NCI-H1048 (cell line): ENCODE measurements at places on chromosomes 5 and 9.

DNA sequence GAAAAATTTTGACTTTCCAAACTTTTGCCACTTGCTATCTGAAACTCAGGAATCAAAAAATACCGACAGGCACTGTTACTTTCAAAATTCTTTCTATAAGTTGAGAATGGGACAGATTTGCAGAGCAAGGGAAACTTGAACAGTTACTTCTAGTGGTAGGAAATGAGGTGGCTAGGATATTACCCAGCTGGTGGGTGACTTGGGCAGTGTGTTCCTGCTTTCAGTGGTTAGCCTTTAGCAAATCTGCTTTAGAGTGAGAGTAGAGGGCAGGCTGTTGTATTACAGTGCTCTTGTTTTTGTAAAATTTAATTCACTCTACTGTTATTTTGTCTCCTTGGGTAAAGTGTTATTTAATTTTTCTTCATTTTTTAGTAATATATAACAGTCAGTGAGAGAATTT lies 40.2 kb upstream of the ROPN1L start:
- DNase-seq: no peak

- no peak for DNase-seq
Measured at GRCh38 chr9:115035841-115036612, 81.9 kb downstream of the TNC start.

GRCh38 chr9:129612815-129613519 lies 7.9 kb downstream of the C9orf50 start:
- DNase-seq: no peak

DNA sequence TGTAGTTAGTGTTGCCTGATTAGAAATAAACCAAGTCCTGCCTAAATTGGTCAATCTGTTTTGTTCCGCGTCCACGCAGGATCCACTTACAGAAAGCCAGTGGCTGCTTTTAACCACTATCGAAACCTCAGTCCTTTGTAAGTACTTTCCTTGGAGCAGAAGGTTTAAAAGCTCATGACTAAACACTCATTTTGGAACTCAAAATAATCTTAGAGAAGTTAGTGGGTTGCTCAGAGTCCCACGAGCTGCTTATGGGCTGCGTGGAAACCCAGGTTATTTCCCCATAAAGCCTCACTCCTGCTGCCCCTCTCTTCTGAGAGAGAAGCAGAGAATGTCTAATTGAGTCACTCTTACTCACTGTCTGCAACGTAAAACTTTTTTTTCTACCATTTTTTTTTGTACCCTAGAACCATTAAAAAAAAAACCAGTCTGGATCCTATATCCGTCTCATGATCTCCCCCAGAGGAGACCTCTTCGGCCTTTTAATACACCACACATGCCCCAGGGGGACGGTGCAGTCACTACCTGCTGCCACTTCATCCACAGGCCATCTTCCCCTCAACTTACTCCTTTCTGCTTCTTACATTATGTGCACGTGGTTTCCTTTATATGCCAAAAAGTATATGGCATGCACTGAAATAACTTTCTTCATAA lies 7.6 kb downstream of the BASP1 start:
- DNase-seq: no peak

DNA sequence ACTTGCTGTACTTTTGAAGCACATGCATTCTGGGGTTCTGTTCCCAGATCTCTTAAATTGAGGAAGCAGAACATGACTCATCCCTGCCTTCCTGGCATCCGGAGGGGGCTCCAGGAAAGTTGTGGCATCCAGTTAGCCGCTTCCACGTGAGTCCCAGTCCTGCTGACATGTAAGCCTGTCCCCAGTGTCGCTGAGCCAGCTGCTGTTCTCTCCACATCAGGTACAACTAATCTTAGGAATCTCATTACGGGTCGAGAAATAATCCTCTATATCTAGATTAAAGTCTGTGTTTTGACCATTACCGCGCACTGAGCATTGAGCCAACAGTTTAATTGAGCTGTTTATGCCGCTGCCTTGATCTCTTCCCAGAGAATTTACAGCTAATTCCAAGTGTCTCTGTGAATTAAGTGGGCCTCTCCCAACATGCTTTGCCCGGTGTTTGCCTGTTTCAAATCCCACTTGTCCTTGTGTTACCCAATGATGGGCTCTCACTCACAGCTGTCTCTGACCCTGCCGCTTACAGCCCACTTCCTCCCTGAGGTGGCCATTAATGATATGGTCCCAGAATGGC lies 10.5 kb upstream of the SHB start:
- no peak for DNase-seq

DNA sequence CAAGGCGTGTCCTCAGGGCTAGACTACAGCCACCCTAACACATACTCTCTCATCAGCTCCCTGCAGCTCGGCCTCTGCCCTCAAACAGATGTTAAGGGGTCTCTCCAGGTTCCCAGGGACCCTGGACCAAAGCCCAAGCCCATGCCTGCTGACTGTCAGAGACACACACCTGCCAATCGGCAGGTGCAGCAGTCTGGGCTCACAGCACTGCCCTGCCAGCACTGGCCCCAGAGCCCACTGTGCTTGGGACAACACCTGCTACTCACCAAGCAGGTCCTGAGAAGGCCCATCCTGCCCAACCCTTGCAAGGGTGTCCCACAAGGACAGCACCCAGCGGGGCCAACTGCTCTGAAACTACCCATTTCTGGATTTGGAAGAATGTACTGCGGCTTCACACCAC lies 20.2 kb upstream of the ZDHHC11 start:
- no peak for DNase-seq

DNA sequence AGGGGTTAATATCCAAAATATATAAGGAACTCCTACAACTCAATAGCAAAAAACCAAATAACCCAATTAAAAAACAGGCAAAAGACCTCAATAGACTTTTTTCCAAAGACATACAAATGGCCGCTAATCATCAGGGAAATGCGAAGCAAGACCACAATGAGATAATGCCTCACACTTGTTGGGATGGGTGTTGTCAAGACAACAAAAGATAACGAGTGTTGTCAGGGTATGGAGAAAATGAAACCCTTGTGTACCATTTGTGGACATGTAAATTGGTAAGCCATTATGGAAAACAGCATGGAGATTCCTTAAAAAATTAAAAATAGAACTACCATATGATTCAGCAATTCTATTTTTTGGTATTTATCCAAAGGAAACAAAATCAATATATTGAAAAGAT lies 620.2 kb downstream of the ACTL7B start:
- no peak for DNase-seq

- DNase-seq: peak; percentile 39
Measured at GRCh38 chr5:38551030-38552017, 5.1 kb downstream of the LIFR start.

- no peak for DNase-seq
Measured at GRCh38 chr5:100539519-100539918, 4.3 kb downstream of the FAM174A start.

- no peak for DNase-seq
Measured at GRCh38 chr9:2362150-2362549, 259.4 kb upstream of the VLDLR start.

GRCh38 chr5:124652514-124652819 lies 94.0 kb downstream of the ZNF608 start:
- no peak for DNase-seq

DNA sequence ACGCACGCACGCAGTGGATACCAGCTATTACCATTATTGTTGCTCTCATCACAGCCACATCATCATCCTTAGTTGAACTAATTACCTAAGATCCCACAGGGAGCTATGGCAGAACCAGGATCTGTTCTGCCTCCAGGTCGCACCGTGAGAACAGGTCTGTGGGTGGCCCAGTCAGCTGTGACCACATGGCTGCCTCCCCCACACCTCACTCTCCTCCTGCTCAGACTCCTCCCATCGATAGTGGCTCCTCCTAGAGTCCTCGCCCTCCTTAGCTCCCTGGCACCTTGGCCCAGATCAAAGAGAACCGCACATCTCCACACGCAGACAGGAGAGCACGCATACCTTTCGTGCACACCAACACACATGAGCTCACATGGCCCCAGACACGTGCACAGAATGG lies 32.4 kb upstream of the RPL26L1 start:
- no peak for DNase-seq

DNA sequence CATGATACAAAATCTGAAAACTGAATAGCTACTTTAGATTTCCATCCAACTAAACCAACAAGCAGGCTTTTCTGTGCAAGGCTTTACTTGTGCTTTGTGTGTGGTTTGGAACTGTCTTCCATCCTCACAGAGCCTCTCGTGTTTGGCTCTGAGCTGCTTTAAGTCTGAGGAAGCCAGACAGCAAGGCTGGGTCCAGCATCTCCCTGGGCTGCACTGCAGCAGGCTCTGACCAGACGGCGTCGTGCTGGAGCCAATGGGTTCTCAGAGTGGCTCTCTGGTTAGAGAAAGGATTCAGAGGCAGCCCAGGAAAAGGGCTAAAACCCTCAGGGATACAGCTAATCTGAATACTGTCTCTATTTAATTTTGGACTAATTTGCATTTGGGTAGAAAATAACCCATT lies 207.9 kb upstream of the EFNA5 start:
- DNase-seq: no peak

DNA sequence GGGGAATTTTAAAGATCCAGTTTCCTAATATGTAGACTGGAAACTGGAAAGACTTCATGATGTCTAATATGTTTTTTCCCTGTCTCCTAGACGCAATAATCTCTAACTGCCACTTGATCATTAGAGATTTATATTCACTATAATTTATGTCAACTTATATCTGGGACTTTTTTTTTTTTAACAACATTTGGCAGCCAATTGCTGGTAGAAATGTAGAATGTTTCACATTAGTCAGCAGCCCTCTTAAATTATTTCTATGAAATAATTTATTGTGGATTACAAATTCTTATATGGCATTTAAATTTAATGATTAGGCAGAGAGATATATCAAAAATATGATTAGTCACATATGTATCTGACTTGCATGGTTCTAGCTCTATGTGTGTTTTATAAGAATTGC lies 48.2 kb downstream of the TMEM174 start:
- no peak for DNase-seq

- no peak for DNase-seq
Measured at GRCh38 chr5:55923177-55923771, 71.5 kb downstream of the IL6ST start.

GRCh38 chr5:172770374-172770674 lies 671 bp downstream of the DUSP1 start:
- no peak for DNase-seq

- DNase-seq: no peak
Measured at GRCh38 chr5:146039420-146039819, 66.0 kb downstream of the PLAC8L1 start.

DNA sequence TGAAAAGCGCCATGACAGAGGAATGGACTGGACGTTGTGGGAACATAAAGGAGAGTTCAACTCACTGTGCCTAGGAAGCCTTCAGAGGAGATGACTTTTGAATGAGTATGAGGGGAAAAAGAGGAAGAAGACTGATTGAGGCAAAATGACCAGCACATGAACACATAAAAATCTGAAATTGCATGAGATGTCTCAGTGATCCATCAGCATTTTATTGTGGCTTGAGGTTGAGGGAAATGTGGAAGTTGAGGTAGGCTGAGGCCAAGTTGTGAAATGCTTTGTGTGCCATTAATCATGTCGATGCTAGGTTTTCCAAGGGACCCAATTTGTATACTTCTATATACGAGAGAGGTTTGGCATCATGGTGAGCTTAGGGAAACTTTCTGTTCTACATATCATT lies 140.9 kb upstream of the TLX3 start:
- DNase-seq: no peak

DNA sequence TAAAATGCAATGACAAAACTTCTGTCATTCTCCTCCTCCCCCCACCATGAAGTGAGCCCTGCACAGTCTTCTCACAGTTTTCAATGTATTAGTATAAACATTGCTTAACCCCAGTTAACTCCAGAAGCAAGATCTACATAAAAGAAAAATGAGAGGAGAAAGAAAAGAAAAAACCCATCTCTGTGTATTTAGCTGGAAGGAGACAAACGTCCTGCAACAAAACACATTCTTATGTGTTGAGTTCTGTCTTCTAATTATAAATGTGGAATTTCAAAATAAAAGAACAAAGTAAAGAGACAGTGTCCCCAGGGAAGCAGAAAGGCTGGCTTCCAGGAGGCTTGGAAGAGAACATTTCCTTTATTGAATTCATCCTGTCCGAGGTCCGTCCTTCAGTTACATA lies 491.9 kb upstream of the TUSC1 start:
- no peak for DNase-seq

DNA sequence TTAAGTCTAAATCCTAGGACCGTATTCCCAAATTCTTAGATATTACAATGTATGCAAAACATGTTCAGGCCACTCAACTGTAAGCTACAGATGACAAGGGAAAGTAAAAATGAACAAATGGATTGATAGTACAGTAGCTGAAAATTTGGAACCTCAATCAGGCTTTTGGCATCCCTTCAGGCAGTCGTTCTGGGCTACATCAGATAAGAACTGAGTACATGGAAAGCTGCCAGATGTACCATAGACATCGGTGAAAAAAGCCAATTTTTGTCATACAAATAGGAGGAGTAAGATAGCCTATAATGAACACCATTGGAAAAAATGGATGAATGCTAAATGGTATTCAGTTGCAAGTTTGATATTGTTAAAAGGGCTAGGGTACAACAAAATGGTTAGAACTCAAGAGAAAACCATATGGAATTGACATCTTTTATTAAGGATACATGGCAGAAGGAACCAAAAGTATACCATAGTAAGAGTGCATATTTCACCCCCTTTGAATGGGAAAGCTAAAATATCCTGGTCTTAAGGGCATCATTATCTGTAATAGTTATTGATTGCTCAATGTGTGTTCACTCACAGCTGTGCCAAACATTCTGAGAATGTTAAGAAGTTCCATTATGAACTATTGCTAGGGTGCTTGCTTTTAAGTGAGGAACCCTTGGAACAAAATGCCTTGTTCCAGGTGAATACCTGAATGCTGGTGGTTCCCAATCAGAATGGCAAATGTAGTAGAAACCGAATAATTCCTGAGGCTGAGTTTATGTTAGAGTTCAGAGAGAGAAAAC lies 86.4 kb downstream of the NR3C1 start:
- no peak for DNase-seq

DNA sequence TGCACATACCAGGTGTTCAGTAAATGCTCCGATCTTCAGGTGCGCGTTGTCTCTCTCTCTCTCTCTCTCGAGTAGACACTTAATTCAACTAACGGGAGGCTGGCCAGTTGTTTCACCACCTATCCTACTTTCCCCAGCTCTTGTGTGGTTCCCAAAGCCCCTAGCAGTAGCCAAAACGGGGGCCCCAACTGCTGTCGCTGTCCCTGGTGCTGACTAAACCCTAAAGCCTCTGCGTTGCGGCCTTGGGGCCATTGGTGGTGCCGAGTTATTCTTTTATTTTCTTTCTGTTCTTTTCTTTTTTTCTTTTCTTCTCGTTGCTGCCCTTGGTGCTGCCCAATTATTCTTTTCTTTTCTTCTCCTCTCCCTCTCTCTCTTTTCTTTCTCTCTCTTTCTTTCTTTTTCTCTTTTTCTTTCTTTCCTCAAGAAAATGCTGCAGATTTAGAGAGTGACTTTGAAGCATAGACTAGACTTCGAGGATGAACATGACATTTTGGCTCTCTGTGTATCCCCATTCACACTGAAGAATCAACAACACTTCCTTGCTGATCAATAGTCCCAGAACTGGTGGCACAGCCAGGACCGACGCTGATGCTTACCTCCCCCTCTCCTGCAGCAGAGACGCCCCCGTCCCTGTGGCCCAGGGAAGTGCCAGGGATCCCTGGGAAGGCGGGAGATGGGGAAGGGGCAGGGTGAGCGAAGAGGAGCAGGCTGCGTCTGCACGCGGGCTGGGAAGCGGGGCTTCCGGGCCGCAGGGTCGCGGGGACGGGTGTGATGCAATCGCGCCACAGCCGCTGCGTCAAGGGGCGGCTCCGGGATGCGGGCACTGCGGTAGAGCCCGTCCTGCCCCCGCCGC lies at the start of gene FBLL1:
FBLL1 (plus strand) TSS at position 785 of the 853 bp plus-strand sequence. CDS start 200 bp downstream, outside the sequence.
- DNase-seq: no peak

- no peak for DNase-seq
Measured at GRCh38 chr5:73513996-73514395, 15.8 kb downstream of the BTF3 start.
